Activated CD4-positive, alpha-beta T cell treated with anti-CD3 and anti-CD28 coated beads, Interleukin-10, Interleukin-2, amounts not matched to agents 100 ng/mL and 50 ng/mL, durations not matched to agents 16 hours and 8 hours (primary cell): ENCODE measurements at places on chromosomes 4 and X.

DNA sequence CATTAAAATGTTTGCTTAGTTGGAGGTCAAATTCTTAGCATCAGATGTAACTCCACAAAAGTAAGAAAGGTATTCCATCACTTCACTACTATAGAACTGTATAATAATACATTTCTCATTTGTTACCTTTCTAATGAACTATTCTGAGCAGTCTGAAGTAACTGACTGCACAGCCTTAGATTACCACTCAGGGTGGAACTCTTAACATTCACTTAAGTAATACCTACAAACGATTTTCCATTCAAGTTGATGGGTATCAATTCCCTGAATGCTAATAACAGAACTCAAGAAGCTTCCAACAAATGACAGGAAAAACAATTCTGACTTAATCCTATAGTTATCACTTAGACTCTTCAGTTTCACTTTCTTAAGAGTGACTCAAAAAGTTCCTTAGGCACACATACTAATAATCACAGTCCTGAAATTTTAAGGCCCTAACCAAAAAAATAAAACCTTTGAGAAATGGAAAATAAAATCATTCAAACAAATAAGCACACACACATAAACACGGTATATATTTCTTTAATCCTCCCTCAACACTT lies 20.9 kb downstream of the HNRNPD start:
- DNase-seq = peak; percentile 63

DNA sequence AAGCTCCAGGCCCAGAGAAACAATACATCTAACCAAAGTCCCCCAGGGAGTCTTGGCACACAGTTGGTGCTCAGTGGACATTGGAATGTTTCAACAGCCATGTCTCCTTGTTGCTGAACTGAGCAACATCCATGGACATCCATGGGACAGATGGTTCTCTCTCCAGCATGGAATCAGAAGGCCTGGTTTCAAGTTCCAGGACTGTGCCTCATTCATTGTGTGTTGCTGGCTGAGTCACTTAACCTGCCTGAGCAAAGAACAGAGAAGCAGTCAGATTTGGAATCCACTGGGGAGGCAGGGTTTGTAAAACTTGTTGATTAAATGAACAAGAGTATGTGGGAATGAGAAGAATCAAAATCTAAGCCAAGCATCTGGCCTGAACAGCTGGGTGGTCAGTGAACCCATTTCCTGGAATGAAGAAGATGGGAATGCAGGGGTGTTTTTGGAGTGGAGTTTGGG lies 147.9 kb downstream of the CHIC2 start:
- DNase-seq = no peak

DNA sequence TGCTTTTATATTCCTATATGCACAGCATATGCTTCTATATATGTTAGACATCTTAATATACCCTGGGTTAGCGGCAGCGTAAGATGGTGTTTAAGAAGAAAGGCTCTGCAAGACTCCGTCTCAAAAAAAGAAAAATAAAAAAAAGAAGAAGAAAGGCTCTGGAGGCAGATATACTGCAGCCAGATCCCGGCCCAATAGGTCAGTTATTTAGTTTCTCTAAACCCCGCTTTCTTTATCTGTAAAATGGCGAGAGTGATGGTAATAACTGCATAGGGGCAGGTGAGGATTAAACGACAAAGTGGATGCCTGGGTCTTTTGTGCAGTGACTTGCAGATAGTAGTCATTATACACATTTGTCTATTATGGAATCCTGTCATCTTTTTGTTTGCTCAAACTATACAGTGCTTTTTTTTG lies 115.2 kb downstream of the NAA11 start:
- no peak for DNase-seq

GRCh38 chr4:2280531-2281300 lies 18.8 kb upstream of the MXD4 start:
- no peak for DNase-seq

DNA sequence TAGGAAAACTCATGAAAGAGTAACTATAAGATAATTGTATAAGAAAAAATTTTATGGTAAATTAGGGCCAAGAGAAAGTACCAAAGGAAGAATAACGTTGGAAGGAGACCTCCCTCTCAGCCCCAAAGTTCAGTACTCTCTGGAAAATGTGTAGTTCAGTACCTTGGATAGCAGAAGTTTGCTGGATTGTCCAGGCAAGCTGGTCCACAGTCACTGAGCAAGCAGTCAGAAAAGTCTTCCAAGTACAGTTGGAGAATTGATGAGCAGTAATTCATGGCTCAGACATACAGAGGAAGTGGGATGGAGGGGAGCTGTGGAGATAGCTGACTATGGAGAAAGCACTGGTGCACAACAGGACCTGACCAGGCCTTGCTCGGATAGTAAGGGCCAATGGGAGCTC lies 598.2 kb upstream of the NDST4 start:
- DNase-seq = no peak

- peak; percentile 41 for DNase-seq
Observed at GRCh38 chr4:76279462-76279861, 27.1 kb upstream of the STBD1 start.

- DNase-seq = no peak
Observed at GRCh38 chr4:41373221-41373620, 116.5 kb downstream of the UCHL1 start.

DNA sequence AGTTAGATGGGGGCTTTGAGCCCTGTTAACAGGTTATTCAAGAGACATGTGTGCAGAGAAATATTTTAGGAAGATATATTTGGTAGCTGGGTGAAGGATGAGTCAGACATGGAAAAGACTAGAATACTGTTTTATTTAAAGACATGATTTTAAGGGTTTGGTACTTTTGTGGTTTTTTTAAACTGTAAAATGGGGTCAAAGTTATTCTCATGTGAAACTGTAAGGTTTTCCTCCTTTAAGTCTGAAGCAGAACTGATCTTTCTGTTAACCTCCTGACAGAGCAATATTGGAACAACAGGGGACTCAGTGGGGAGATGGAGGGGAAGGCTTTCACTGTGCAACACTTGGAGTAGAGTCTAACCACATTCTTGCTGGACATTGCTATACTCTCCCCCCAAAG lies 112.4 kb upstream of the LSM6 start:
- no peak for DNase-seq

DNA sequence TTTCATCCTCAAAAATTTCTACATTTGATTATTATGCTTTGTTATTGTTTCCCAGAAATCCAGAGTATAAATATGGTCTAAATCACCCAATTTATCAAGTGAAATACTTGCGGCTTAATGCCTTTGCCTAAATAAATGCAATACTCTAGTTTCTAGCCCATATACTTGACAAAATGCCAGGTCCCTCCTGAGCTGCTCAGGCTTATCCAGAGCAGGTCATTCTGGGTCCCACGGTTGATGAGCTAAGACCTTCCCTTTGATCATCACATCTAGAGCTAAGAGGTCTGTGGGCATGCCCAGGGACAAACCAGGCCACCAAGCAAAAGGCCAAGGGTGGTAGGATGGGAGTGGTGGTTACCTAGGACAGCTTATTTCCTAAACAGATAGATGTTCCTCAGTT lies 180.1 kb downstream of the SMIM20 start:
- no peak for DNase-seq

- DNase-seq = no peak
Observed at GRCh38 chr4:153790500-153790865, 1.6 kb upstream of the SFRP2 start.

DNA sequence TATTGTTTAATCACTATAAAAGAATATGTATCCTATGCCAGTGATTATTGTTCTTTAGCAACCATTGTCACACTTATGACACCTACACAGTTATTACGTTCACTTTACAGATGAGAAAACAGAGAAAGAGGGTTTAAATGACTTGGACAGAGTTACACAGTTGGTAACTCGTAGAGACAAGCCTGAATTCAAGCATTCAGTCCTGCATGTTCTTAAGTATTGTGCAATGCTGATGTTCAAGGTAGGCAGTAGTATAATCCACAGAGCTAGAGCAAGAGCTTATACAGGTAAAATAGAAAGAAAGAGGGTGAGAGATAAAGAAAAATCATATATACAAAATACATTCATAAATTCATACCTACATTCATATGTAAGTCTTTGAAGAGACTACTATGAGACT lies 249.8 kb upstream of the ANXA10 start:
- no peak for DNase-seq

GRCh38 chr4:41660352-41660751 lies 88.2 kb downstream of the PHOX2B start:
- no peak for DNase-seq

DNA sequence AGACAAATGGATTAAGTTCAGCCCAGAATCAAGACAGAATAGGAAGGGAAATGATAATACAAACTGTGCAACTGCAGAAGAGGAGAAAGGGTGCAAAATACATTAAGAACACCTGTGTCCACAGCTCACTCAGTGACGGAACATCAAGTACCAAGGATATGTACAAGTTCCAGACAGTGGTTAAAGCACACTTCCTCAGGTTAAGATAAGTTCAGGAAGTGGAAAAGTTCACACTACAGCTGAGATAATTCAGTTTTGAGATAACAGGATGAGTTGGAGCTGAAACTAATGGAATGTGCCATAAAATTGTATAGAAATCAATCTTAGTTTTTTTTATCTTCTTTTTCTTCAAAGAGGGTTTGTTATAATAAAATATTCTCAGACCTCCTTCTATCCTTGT lies 419.4 kb downstream of the KCNIP4 start:
- no peak for DNase-seq

DNA sequence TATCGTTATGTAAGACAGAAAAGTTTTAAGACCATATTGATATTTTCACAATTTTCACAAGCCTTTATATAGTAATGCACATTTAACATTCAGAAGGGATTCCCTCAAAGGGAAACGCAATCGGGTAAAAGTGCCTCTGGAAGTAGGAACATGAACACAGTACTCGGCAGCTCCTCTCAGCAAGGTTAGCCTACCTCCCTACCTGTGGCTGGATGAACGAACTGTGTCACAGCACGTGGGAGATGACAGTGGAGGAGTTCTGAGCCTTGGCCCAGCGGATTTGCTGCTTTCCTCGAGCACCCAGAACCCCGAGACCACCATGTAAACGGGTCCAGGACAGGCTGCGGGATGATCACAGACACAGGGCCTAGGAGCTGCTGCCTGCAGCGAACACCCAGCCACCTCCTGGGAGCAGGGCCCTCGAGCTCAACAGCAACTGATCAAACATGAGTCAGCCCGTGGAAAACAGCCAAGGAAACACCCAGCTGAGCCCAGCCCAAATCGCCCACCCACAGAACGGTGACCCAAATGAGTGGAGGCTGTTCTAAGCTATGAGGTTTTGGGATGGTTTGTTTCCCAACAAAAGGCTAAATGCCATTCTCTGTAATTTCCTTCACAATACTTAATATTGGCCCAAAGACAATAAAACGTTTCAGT lies 30.4 kb downstream of the FAT1 start:
- no peak for DNase-seq

GRCh38 chr4:38489011-38489861 lies 174.8 kb upstream of the KLF3 start:
- DNase-seq = no peak

DNA sequence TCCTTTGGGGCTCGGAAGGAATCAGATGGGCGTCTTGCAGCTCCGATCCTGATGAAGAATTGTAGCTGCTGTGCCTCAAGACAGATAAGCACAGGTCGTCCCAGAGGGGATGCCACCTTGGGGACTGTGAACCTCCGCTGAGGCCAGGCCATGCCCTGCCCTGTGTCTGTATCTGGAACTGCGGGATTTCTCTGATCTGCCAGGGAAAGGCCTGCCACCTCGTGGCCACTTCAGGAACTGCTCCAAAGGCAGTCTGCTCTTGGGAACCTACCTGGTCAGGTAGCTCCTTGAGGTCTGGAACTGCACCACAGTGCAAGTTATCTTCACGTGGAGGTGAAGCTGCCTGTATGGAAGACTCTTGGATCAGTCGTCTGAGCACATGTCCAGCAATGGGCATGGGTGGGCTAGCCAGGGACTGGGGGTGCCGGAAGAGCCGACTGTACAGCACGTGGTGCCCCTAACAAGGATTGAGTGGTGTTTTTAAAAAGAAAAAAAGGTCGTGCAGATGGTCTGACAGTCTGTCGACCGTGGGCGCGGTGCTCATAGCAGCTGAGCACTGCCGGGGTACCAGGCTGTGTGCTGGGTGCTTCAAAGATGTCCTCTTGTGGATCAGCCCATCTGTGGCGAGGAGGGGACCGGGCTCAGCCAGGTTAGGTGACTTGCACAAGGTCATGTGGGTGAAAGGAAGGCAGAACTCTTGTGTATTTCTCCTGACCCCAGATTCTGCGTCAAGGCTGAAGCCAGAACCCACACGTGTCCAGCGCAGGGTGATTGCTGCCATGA lies 3.1 kb upstream of the GRPEL1 start:
- peak; percentile 90 for DNase-seq

DNA sequence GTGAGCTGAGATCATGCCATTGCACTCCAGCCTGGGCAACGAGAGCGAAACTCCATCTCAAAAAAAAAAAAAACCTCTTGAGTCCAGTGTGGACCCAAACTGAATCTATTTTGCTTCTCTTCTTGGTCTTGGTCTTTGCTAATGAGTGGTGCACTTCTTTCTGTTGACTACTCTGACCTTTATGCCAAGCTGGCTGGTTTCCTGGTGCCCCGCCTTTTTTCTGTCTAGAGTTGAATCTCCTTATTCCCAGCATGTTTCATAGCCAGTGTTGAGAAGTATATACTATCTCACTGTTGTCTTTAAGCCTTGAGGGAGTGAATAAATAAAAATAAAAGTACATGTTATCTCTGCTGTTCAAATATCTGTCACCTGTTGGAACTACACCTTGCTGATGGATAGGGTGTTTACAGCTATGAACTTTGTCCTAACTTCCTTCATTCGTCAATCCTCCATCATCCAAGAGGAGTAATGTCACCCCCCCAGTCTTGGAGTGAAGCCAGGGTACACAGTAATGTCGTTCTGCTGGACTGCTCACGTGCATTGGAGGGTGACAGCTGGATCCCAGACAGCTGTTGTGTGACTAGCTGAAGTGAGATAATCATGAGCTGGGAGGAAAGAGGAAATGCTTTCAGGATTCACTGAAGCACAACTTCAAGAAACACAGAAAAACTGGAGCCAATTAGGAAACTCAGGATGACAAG lies 99.3 kb upstream of the PRKG2 start:
- DNase-seq = no peak

- DNase-seq = no peak
Observed at GRCh38 chrX:29308726-29309125, 721.5 kb downstream of the IL1RAPL1 start.

GRCh38 chrX:5702890-5703289 lies 525.8 kb downstream of the NLGN4X start:
- DNase-seq = no peak

DNA sequence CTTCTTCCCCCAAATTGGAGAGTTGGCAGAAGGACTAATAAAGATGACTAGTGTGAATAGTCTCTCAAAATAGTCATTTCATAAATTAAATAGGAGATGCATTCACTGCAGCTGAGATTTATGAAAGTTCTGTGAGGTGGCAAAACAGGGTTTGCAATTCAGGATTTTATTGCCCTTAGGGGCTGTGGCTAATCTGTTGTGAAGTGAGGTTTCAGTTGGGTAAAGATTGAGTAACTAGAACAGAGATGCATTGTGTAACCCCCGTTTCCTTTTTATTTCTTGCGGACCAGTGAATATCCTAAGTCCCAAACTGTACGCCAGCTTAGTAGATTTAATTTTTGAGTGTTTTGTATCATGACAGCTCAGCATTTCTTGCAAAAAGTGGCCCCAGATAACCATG lies 16.2 kb upstream of the SCRG1 start:
- DNase-seq = no peak
